ENCODE measurements at places on chromosomes 3 and 15. TPM values are rescaled to one million over a fixed set of nuclear protein-coding genes. Genes with fewer than 3 reads are reported as not detected.

Gene TOPBP1
- 26.5 TPM for total RNA-seq

Gene TMCO5A
- total RNA-seq = not detected

Gene DTWD1
- total RNA-seq = 5.1 TPM

Gene NEK10
- 1.1 TPM for total RNA-seq

Gene SAMD7
- not detected for total RNA-seq

Gene SGO1
- 15.9 TPM for total RNA-seq

Gene PROK2
- not detected for total RNA-seq

Gene SLC12A8
- 1.6 TPM for total RNA-seq

Gene GCSAM
- not detected for total RNA-seq

Gene LRTM1
- not detected for total RNA-seq

Gene PP2D1
- not detected for total RNA-seq

Gene MYD88
- 25.3 TPM for total RNA-seq

Gene FYTTD1
- 29.3 TPM for total RNA-seq

Gene CCR2
- not detected for total RNA-seq

Gene SPINK8
- total RNA-seq = not detected

Gene GOLGA6D
- total RNA-seq = 0.12 TPM

Gene MAP2K5
- total RNA-seq = 9.8 TPM

Gene C3orf80
- total RNA-seq = 2.1 TPM

Gene FBXO40
- total RNA-seq = not detected

Gene RAD51
- 21.3 TPM for total RNA-seq

Gene INKA1
- total RNA-seq = 2.0 TPM

Gene PLA2G4E
- total RNA-seq = not detected

Gene SCG5
- total RNA-seq = 2.5 TPM

Gene ROPN1
- not detected for total RNA-seq

Gene NANOGP8
- total RNA-seq = not detected

Gene NR1I2
- total RNA-seq = not detected

Gene FAM219B
- 38.9 TPM for total RNA-seq

Gene SLC9A9
- total RNA-seq = not detected

Gene AZI2
- 46.8 TPM for total RNA-seq

Gene THRB
- total RNA-seq = 1.8 TPM

Gene SUCLG2
- 37.2 TPM for total RNA-seq

Measured in A549 treated with RU486 at 1 μM for 4 hours (cell line).